ENCODE measurements at places on chromosomes 3 and 15.
A peak's percentile ranks its signal among the peaks of the same experiment; 100 is the strongest.

GRCh38 chr15:31230630-31231485, 95.8 kb upstream of the KLF13 start:
- no peak for DNase-seq

DNA sequence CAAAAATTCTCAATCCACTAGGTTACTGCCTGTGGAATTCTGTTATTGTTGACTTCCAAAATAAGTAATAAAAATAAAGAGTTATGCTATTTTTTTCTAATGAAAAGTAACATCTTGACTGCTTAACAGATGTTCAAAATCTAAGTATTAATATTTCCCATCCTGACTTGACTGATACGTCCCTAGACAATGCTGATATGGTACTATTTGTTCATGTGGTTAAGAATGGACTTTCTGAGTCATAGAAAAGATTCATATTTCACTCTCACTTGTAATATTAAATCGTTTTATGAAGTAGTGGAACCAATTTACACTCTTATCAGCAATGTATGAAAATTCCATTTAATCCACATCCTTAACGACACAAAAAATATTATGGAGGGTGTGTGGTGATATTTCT, 104.8 kb upstream of the PLSCR5 start:
- DNase-seq: no peak

GRCh38 chr3:158727206-158728060, 4.8 kb downstream of the RARRES1 start:
- no peak for DNase-seq

- no peak for DNase-seq
These were observed 576.3 kb downstream of the NTRK3 start for GRCh38 chr15:87680208-87680607.

DNA sequence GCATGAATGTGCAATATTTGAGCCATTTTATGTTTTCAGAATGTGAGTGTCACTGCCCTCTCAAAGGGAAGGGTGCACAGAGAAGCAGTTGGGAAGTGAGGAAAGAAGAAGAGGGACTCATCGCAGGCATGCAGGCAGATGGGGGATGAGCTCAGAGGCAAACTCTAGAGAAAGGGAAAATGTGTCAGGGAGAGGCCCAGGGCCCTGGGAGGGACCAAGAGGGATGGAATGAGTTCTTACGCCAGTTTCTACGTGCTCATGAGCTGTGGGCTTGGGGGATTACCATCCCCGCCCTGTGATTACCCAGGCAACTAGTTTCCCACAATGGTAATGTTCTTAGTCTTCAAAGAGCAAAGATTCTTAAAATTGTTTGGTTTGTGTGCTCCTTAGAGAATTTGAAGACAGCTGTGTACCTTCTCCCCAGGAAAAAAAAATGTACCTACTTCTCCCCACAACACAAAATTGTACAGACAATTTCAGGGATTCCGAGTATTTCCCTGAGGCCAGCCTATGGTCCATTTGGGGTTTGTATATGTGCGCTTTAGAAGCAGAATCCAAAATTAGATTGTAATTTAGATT, 17.8 kb downstream of the GCSAM start:
- DNase-seq: no peak

DNA sequence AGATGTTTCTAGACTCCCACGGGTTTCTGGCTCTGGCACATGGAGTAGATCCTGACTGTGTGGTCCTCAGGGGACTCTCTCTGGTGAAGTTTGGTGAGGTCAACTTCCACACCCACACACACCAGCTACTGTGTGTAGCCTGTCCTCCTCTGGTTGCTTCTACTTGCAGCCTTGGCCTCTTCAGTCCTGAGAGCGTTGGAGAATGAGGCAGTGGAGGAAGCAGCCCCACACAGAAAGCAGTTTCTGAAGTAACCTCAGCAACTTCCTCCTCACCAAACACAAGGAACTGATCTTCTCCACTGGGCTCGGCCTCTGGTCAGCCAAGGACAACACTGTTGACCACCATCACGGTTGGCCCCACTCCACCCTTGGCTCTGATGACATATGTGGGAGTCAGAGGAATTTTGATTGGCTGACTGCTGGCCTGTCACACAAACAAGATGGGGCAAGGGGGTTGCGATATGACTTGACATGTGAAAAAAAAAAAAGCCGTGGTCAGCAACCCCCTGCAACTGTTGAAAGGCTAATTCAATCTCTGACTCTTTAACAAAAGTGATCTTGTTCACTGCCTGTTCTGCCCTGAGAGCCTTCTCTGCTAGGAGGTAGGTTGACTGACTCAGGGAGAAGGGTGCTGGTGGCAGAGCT, 19.6 kb downstream of the CD86 start:
- DNase-seq: no peak

DNA sequence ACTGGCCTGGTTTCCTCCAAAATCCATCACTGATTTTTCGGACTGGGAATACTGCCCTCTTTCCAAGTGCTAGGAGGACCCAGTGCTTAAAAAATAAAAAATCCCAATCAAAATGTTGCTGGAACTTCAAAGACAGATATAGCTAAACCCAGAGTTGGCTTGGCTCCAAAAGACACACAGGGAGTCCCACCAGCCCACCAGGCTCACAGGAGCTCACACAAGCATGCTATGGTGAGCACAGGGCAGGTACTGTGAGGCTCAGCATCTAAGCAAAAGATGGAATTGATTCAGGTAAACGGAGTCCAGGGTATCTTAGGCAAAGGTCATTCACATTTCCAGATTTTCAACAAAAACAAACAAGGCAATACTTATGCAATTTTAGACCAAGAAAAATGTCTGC, 3.7 kb downstream of the TRANK1 start:
- no peak for DNase-seq

DNA sequence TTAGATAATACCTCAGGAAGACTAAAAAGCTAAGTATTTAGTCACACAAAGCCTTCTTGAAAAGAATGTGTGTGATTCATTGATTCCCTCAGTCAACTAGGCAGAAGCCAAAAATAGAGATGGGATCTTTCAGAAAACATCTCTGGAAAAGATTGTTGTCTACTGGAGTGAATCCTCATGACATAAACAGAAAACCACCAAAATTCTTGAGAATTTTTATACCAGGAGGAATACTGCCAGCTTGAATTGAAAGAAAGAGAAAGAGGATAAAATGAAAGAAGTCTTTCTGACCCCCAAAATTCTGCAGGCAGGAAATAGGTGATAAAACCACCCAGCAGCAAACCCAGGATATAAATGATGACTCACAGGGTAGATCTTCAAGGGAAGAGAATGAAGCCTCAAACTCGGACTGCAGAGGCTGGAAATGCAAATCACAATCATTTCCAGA, 363.1 kb upstream of the PLSCR5 start:
- no peak for DNase-seq

DNA sequence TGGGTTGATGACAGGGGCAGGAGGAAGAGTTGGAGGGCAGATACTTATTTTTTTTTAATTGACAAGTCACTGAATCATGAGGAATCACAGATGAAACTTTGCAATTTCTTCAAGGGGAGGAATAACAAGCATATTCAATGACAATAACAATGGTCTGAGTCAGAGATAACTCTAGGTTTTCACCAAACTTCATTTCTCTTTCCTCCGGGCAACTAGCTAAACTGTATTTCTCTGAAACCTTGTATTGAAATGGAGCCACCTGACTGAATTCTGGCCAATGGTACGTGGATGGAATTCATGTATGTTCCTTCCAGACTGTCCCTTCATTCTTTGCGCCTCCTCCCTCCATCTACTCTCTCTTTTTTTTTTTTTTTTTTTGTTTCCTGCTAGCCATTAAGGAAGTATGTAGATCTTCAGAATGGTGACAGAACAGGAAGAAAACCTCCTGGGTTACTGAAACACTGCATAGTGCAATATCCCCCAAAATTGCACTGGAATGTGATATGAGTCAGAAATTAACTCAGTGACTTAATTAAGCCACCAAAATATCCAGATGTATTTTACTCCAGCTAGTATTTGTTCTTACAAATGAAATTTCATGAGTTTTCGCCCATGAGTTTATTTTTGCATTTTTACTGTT, 495.4 kb downstream of the OTOL1 start:
- no peak for DNase-seq

DNA sequence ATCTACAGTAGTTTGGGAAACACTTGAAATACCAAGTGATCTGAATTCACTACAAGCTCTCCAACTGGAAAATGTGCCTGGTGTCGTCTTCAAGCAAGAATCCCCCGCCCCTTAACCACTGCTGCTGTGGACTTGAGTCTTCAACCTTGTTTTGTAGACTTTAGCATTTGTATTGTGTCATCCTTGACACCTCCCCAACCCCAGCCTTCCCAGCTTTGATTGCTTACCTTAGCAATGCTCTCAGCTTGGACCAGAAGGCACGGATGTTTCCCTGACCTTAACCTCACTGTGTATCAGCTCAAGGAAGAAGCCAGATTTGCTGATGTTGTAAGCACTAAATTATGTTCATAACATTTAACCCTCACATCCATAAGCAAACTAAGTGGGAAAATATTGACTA, 146.4 kb downstream of the IGF1R start:
- no peak for DNase-seq

DNA sequence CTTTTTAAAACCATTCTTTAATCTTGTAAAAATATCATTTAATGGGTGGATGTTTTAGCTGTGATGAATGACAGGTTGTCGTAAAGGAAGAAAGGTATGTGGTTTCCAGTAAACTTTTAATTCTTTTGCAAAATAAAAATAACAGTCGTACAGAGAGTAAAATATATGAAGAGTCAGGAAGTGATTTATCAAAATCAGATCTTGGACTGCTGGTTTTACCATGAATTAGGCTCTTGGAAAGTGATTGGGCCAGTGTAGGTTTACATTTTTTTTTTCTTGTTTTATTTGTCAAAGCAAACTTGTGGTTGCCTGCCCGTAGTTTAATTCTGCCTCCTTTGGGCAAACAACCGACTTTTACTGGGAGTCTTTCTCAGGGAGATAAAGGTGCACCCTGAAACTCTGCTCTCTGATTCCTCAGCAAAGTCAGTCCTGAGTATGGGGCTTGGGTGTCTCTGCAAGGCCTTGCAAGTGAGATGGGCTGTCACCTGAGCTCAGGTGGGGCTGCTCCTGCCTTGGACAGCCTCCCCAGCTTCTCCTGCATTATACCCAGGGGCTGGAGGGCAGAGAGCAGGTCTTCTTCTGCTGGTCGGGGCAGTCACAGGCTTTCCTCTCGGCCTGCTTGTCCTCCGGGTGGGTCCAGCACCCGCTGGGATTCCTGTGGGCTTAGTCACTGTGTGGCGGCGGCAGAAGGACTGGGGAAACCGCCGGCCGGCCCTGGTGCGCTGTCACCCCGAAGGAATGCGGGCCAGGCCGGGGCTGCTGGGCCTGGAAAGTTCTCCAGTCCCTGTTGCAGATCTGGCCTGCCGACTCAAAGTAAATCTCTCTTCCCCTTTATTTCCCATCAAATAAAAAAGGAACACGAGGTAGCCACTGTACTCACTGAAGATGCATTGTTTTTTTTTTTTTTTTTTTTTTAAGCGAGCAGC, 79.0 kb downstream of the IGF1R start:
- DNase-seq: peak; percentile 94

DNA sequence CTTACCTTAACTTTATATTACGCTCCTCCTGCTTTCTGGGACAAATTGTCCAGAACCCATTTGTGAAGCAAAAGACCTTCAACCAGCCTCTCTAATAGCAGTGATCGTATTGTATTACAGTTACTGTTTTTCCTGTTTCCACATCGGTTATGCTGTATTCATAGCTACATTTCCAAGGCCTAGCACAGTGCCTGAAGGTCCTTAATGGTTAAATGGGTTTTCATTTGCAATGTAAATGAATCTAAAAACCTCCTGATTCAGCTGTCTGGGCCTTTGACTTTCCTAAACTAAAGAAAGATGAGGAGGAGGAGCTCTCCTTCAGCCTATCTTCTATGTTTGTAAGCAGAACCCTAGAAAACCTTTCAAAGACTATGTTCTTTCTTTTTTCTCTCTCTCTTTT, 99.1 kb downstream of the LRRC28 start:
- DNase-seq: no peak

GRCh38 chr3:6326771-6327170, 534.1 kb upstream of the GRM7 start:
- no peak for DNase-seq

- no peak for DNase-seq
These were observed 101.6 kb downstream of the CPN2 start for GRCh38 chr3:194249323-194250097.

DNA sequence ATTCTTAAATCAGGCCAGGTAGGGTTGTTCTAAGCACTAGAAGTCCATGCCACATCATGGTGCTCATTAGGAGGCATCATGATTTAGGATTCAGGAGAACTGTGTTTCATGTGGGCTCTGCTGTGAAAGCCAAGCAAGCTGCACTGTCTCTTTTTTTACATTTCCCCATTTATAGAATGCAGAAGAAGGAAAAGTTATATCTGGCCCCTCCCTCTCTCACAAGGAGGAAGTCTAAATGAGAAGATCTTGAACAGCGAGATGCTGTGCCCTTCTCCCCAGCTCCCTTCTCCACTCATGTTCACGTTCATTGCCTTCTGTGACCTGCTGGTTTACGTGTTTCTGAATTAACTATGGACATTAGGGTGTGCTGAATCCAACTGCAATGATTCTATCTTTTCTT, 178.5 kb upstream of the RASGRP1 start:
- no peak for DNase-seq

GRCh38 chr3:176430244-176431037, 766.8 kb downstream of the TBL1XR1 start:
- DNase-seq: no peak

- DNase-seq: no peak
These were observed 63.0 kb downstream of the VPS8 start for GRCh38 chr3:184874709-184875644.

DNA sequence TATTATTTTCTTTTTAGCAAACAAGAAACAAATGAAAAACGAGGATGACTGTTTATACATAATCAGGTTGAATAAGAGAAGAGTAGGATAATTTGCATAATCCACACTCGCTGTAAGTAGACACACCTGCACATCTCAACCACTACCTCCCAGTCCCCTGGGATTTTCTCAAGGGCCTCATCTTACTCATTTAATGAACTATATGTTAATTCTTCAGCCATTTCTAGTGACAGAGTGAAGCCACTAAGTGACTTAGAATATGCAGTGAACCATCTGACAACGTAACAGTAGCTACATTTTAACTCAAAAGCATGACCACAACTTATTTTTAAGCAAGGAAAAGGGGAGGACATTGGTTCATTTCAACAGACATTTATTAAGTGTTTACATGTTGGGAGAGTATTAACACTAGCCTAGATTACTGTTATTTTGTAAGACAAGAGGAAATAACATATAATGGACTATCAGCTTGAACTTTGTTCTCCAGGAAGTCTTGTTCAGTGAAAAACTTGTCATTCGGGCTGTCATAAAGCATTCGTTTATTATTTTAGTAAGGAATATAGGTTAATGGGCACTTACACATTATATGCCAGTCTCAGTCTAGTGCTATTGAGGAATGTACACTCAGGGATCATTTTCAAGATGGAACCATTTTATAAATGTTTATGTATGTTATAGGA, 173.0 kb upstream of the ROBO2 start:
- DNase-seq: no peak

DNA sequence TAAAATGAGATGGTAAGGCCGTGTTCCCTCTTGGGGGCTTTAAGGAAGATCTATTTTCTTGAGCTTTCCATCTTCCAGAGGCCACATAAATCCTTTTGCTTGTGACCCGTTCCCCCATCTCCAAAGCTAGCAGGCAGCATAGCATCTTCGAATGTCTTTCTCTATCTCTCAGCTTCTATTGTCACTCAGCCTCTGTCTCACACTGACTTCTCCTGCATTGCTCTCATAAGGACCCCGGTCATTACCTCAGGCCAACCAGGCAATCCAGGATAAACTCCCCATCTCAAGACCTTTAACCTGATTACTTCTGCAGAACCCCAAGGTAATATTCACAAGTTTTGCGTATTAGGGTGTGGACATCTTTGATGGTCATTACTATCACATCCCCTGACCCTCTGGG, 250.3 kb upstream of the SOX2 start:
- no peak for DNase-seq

GRCh38 chr3:18740631-18741583, 315.8 kb upstream of the SATB1 start:
- no peak for DNase-seq

Measured in esophagus muscularis mucosa (tissue), 4 donors.